ENCODE measurements at places on chromosomes 7 and 10. TPM values are rescaled to one million over a fixed set of nuclear protein-coding genes. Genes with fewer than 3 reads are reported as not detected.

The SAMD9L gene
- total RNA-seq, result 6.4 TPM

The MINDY4 gene
- 23.1 TPM for total RNA-seq

The OR9A2 gene
- not detected for total RNA-seq

The CDNF gene
- total RNA-seq, result 0.98 TPM

The STEAP2 gene
- 29.9 TPM for total RNA-seq

The NEUROD6 gene
- not detected for total RNA-seq

The SPDYE1 gene
- not detected for total RNA-seq

GRCh38 chr7:114922026-114922651, at the start of gene MDFIC:
MDFIC (plus strand) TSS chr7:114922094; CDS start chr7:114923034, 940 bp downstream.
- DNase-seq, result peak; percentile 15

GRCh38 chr7:953547-954327, 743 bp downstream of the ADAP1 start:
- peak; percentile 66 for DNase-seq

GRCh38 chr7:44867073-44867995, 18.0 kb downstream of the PURB start:
- peak; percentile 30 for DNase-seq

DNA sequence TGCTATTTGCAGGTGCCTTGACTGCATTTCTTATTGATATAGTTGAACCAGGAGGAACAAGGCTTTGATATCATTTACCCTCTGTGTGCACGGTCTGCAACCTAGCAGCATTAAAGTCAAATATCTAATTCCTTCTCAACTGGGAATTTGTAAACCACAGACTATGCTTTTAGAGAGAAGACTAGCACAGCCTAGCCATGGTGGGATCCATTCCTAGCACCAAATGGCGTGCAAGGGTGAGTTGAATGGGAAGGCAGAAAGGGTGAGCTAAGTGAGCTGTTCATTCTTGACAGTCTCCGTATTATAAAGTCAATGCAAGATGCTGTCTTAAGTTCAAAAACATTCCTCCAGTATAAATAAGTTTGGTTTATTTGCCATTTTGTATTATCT, 2.9 kb downstream of the ZNF365 start:
- no peak for DNase-seq

- no peak for DNase-seq
These were observed 145.7 kb downstream of the FGFR2 start for GRCh38 chr10:121452581-121452980.

- DNase-seq, result no peak
These were observed 88.7 kb downstream of the PIP4K2A start for GRCh38 chr10:22625516-22626290.

All from mucosa of gallbladder (tissue), 1 donor.